Aortic smooth muscle cell (primary cell): ENCODE measurements at places on chromosomes 16 and 17. TPM values are rescaled to one million over a fixed set of nuclear protein-coding genes. Genes with fewer than 3 reads are reported as not detected.

Gene NPIPA3
- total RNA-seq = 1.3 and 1.7 TPM in 2 replicates

Gene TUBG2
- total RNA-seq = 6.5 and 9.3 TPM in 2 replicates

Gene MYH11
- 0.13 and 0.44 TPM in 2 replicates for total RNA-seq

Gene USP43
- 0.06 TPM in 1 of 2 replicates, not detected in the other for total RNA-seq

Gene ATP2C2
- total RNA-seq = 0.06 TPM in 1 of 2 replicates, not detected in the other

Gene KRT36
- 0.13 TPM in 1 of 2 replicates, not detected in the other for total RNA-seq

Gene MT1A
- total RNA-seq = 0.44 TPM in 1 of 2 replicates, not detected in the other

Gene CTU2
- 11.3 and 17.6 TPM in 2 replicates for total RNA-seq

Gene MYL4
- total RNA-seq = 0.13 TPM in 1 of 2 replicates, not detected in the other

Gene HES7
- 0.12 TPM in 1 of 2 replicates, not detected in the other for total RNA-seq

Gene TEKT5
- total RNA-seq = 0.12 TPM in 1 of 2 replicates, not detected in the other

Gene KRTAP4-5
- total RNA-seq = not detected in 2 replicates

Gene TP53TG3B
- total RNA-seq = not detected in 2 replicates

Gene SLFN12L
- 0.12 and 0.40 TPM in 2 replicates for total RNA-seq

Gene TOM1L1
- 20.9 and 28.0 TPM in 2 replicates for total RNA-seq

Gene GNG13
- total RNA-seq = not detected in 2 replicates

Gene MYO1C
- total RNA-seq = 179 and 191 TPM in 2 replicates

Gene ABCC12
- total RNA-seq = not detected in 2 replicates

Gene SMIM36
- not detected in 2 replicates for total RNA-seq

Gene CCL5
- total RNA-seq = 0.13 TPM in 1 of 2 replicates, not detected in the other

Gene RHBDL1
- 3.2 and 4.2 TPM in 2 replicates for total RNA-seq

Gene PNMT
- not detected in 2 replicates for total RNA-seq

Gene CCL13
- not detected in 2 replicates for total RNA-seq

Gene TMEM238L
- not detected in 2 replicates for total RNA-seq

Gene NOD2
- total RNA-seq = under 0.01 and 0.06 TPM in 2 replicates

Gene WDR59
- total RNA-seq = 10.7 and 14.1 TPM in 2 replicates

Gene SLFN14
- total RNA-seq = not detected in 2 replicates

Gene NDEL1
- total RNA-seq = 56.8 and 64.8 TPM in 2 replicates

Gene CTRB2
- total RNA-seq = not detected in 2 replicates

Gene CCL17
- not detected in 2 replicates for total RNA-seq

Gene CCDC154
- 0.26 and 0.37 TPM in 2 replicates for total RNA-seq
